ENCODE measurements at places on chromosomes 3 and 15.

DNA sequence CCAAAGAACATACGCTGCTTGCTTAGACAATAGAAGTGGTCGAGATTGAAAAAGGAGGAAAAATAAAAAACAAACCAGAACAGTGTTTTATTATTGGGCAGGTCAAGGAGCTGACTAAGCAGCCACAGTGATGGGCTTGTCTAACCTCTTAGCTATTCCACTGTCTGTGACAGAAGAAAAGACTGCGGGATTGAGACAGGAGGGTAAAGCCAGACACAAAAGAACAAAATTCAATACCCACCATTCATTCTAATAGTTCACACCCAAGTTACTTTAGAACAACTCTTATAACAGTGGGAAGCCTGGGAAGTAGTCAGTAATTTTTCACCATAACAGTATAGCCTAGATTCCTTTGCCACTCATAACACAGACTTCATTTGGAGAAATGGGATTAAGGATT lies 435.4 kb downstream of the MFSD1 start:
- DNase-seq: no peak

DNA sequence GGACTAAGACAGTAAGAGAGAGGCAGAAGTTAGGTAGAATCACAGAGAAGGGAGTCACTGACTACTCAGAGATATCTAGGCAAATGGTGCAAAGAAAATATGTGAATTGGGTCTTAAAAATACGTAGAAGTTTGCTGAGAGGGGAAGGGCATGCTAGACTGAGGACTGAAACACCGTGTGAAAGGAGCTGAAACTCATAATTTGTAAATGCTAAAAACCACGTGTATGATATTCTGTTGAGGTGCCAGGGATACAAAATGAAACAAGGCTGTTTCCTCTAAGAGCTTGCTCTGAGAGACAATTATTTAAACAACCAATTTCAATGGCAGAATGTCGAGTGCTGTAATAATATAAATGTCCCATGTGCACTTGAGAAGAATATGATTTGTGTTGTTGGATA lies 47.2 kb downstream of the NCK1 start:
- DNase-seq: no peak

DNA sequence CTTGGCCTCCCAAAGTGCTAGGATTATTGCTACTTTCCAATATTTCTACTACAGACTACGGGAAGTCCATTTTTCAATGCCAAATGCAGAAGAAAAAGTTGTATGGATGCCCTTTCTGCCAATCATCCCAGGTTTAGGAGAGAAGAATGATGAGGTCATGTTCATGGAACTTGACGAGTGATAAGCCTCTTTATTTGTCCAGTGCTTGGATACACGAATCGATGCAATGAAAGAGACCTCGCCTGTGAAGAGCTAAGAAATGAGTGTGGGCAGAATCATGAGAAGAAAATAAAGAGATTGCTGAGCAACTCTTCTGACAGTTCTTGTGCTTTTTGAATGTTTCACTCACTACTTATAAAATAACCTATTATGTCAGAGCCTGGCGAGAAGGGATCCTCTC lies 996 bp upstream of the SLC28A1 start:
- peak; percentile 45 for DNase-seq

DNA sequence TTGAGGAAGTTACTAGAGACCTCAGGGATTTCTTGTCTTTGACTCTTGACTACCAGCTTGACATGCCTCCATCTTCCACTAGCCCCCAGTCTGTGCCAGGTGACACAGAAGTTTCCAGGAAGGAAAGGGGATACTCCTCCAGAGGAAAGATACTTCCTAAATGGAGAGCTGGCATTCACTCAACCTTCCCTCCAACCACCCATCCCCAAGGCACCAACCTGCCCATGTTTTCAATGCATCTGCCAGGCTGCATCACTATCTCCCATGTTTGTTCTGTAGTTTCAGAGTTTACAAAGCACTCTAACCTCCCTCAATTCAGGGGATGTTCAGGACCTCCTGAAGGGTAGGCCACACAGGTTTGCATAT lies 198.4 kb upstream of the LPP start:
- DNase-seq: no peak

Data from fibroblast of lung (primary cell).